ENCODE measurements at places on chromosomes 1 and 21. TPM values are rescaled to one million over a fixed set of nuclear protein-coding genes. Genes with fewer than 3 reads are reported as not detected.

GRCh38 chr1:170221031-170221430 lies 75.3 kb downstream of the NTMT2 start:
- H3K36me3 ChIP-seq = no peaks in the 10 kb centered on the region
- no peaks in the 10 kb centered on the region for H3K27me3 ChIP-seq
- peaks cover 12% of the 10 kb centered on the region for H3K4me1 ChIP-seq
- H3K27ac ChIP-seq = peak overlapping the region; percentile 29

- peak overlapping the region; percentile 58 for H3K27ac ChIP-seq
- H3K27me3 ChIP-seq = peaks cover 6% of the 10 kb centered on the region
- no peaks in the 10 kb centered on the region for H3K4me1 ChIP-seq
- peaks cover 7% of the 10 kb centered on the region for H3K36me3 ChIP-seq
- DNase-seq = no peak
Observed at GRCh38 chr21:42301371-42302075, 13.7 kb downstream of the TFF3 start.

- H3K27ac ChIP-seq = no peak overlapping the region
- H3K27me3 ChIP-seq = no peaks in the 10 kb centered on the region
- DNase-seq = no peak
- H3K4me1 ChIP-seq = no peaks in the 10 kb centered on the region
Observed at GRCh38 chr1:216119600-216119999, 303.6 kb downstream of the USH2A start.

- no peak for DNase-seq
- H3K27me3 ChIP-seq = peaks cover 67% of the 10 kb centered on the region
- peaks cover 22% of the 10 kb centered on the region for H3K36me3 ChIP-seq
- H3K4me3 ChIP-seq = peak overlapping the region; percentile 49
Observed at GRCh38 chr1:941588-942383, 17.3 kb downstream of the NOC2L start.

GRCh38 chr1:107496002-107496401 lies 355.2 kb downstream of the NTNG1 start:
- no peaks in the 10 kb centered on the region for H3K27me3 ChIP-seq
- no peak overlapping the region for H3K27ac ChIP-seq
- no peak overlapping the region for H3K4me3 ChIP-seq
- no peaks in the 10 kb centered on the region for H3K4me1 ChIP-seq

- no peak for DNase-seq
- H3K4me3 ChIP-seq = no peak overlapping the region
- H3K27ac ChIP-seq = no peak overlapping the region
- H3K27me3 ChIP-seq = no peaks in the 10 kb centered on the region
- H3K36me3 ChIP-seq = no peaks in the 10 kb centered on the region
- H3K4me1 ChIP-seq = peaks cover 20% of the 10 kb centered on the region
Observed at GRCh38 chr1:59999006-59999405, 72.4 kb upstream of the CYP2J2 start.

DNA sequence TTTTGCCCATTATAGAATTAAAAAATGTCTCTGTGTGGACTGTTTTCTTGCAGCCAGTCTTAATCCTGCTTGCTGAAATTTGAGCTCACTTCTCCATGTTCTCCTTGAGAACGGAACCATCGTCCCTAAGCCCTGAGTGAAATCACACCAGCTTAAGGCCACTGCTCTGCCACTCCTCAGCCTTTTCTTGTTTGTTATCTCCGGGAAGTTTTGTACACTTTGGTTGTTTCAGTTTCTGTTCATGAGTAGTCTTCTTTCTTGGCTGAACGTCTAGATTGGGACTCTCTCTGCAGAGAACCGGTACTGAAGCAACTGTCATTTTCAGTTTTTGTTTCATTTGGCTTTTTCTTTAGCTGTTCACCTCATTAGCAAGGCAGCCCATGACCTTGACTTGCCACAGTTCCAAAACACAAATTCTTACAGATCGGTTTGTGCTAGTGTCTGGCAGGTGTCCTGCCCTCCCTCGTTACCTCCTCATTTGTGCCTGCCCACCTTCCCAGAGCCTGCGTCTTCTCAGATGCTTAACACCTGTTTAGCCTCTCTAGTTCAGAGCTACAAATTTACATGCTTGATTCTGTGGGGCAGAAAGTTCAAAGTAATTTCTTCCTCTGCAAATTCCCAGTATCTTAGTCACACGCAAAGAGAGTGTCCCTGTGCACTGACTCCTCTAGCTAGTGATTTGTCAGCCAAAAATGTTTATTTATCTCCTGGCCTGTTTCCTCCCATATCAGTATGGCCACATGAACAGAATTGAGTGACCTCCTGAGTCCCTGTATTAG lies 12.4 kb downstream of the PSEN2 start:
- no peak overlapping the region for H3K4me3 ChIP-seq
- peaks cover 7% of the 10 kb centered on the region for H3K36me3 ChIP-seq
- no peaks in the 10 kb centered on the region for H3K27me3 ChIP-seq
- H3K27ac ChIP-seq = no peak overlapping the region
- no peaks in the 10 kb centered on the region for H3K4me1 ChIP-seq
- no peak for DNase-seq

- peaks cover 33% of the 10 kb centered on the region for H3K36me3 ChIP-seq
- peaks cover 31% of the 10 kb centered on the region for H3K4me1 ChIP-seq
- H3K27ac ChIP-seq = no peak overlapping the region
- DNase-seq = no peak
- H3K27me3 ChIP-seq = no peaks in the 10 kb centered on the region
Observed at GRCh38 chr1:206495011-206495461, 12.3 kb upstream of the RASSF5 start.

GRCh38 chr1:112841825-112842224 lies 114.2 kb downstream of the SLC16A1 start:
- no peak overlapping the region for H3K4me3 ChIP-seq
- H3K27me3 ChIP-seq = no peaks in the 10 kb centered on the region
- no peak for DNase-seq
- H3K4me1 ChIP-seq = no peaks in the 10 kb centered on the region

DNA sequence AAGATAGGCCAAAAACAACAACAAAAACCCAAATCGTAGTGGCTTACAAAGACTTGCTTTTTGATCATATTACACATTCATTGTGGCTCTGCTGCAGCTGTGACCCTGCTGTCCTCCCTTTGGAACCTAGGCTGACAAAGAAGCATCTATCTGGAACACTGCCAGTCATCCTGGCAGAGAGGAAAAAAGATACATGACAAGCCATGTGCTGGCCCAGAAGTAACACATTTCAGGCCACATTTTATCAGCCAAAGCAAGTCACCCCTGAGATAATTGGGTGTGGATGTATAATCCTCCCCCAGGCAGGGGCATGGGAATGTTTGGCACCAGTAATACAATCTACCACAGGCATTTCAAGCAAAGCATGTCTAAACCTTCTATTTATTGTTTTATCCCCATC lies 37.2 kb upstream of the AGO1 start:
- peaks cover 8% of the 10 kb centered on the region for H3K4me1 ChIP-seq
- no peak overlapping the region for H3K4me3 ChIP-seq
- peaks cover 60% of the 10 kb centered on the region for H3K36me3 ChIP-seq
- H3K27me3 ChIP-seq = no peaks in the 10 kb centered on the region

GRCh38 chr1:41622402-41622801 lies 137.9 kb upstream of the EDN2 start:
- H3K36me3 ChIP-seq = no peaks in the 10 kb centered on the region
- no peaks in the 10 kb centered on the region for H3K27me3 ChIP-seq
- H3K4me1 ChIP-seq = peaks cover 57% of the 10 kb centered on the region
- H3K27ac ChIP-seq = no peak overlapping the region

DNA sequence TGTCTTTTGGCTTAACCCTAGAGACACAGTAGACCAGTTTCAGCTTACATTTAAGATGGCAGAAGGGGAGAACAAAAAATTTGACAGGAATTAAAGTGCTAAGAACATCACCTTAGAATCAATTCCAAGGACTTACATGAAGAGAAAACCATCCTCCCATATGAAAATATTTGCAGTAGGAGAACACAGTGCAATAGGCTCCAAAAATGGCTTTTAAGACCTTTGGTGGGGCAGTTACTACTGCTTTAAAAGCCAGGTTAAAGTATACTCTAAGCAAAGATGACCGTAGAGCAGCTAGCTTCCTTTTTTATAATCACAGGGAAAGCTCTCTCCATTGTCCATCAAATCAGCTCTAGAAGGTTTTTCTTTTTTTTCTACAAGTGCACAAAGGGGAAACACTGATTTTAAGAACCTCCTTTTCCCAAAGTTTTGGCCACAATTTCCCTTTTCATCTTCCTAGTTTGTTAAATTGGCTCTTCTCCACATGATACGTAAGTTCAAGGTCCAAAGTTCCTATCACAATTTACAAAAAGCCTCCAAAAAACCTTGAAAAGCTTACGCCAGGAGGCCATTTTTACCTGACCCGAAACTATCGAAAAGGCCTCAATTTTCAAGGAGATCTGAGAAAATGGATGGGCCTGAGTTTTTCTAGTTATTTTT lies 3.3 kb downstream of the TXNIP start:
- peak overlapping the region; percentile 99 for H3K27ac ChIP-seq
- H3K27me3 ChIP-seq = no peaks in the 10 kb centered on the region
- H3K4me3 ChIP-seq = peak overlapping the region; percentile 76
- no peak for DNase-seq

GRCh38 chr1:202710070-202711045 lies at the start of gene SYT2:
SYT2 (minus strand) TSS chr1:202710454; CDS start chr1:202605772, 104,682 bp downstream.
- H3K36me3 ChIP-seq = no peaks in the 10 kb centered on the region
- peaks cover 62% of the 10 kb centered on the region for H3K27me3 ChIP-seq
- peaks cover 18% of the 10 kb centered on the region for H3K4me1 ChIP-seq
- DNase-seq = peak; percentile 62
- H3K4me3 ChIP-seq = peak within 1 kb of the TSS; percentile 46

- no peaks in the 10 kb centered on the region for H3K27me3 ChIP-seq
- no peaks in the 10 kb centered on the region for H3K4me1 ChIP-seq
- no peak overlapping the region for H3K4me3 ChIP-seq
- no peak overlapping the region for H3K27ac ChIP-seq
- no peak for DNase-seq
Observed at GRCh38 chr1:160534823-160535605, 12.0 kb upstream of the SLAMF6 start.

- peaks cover 51% of the 10 kb centered on the region for H3K36me3 ChIP-seq
- no peak overlapping the region for H3K27ac ChIP-seq
Observed at GRCh38 chr1:944341-945325, 14.4 kb downstream of the NOC2L start.

DNA sequence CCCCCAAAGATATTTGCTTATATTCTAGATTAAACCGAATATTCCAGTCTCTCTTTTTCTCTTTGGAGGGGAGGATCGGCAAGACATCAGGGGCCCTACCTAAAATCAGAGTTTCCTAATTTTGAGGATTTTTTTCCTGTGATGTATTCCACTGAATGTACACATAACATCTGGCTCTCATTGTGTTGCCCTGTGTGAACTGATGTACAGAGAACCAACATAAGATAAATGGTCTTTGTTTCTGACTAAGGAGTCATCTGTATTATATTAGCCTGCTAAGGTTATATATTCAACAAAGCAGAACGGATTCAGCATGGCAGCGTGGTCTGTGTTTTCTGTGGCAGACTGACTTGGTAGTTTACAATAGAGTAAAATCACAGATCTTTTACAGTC lies 114.8 kb upstream of the NCAM2 start:
- H3K27ac ChIP-seq = no peak overlapping the region
- H3K4me1 ChIP-seq = no peaks in the 10 kb centered on the region
- H3K27me3 ChIP-seq = no peaks in the 10 kb centered on the region

DNA sequence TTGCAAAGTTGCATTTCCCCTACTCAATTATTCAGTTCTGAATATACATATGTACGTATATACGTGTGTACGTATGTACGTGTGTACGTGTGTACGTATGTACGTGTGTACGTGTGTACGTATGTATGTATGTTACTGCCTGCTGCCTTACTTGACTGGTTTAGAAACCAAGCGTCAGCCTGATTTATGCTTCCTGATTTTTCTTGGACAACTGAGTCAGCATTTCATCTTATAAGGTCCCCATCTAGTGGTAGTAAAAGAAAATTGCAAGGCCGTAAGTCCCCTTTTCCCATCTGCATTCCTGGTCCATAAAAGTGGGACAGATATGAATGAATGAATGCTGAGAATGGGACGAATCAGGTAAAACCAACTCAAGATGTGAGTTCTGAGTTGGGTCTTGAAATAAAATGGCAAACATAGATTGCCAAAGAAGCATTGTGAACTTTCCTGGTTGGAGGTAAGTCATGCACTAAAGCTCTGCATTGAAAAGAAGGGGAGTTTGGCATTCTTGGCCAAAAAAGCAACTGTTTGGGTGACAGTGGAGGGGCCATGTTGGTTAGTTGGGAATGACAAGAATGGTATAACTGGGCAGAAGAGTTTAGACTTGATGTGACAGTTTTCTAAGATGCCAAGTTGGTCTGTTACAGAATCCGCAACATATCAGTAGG lies 76.4 kb upstream of the DNAH14 start:
- H3K27ac ChIP-seq = no peak overlapping the region
- H3K36me3 ChIP-seq = no peaks in the 10 kb centered on the region
- H3K4me3 ChIP-seq = no peak overlapping the region
- no peaks in the 10 kb centered on the region for H3K27me3 ChIP-seq
- DNase-seq = no peak
- H3K4me1 ChIP-seq = no peaks in the 10 kb centered on the region

GRCh38 chr1:5477716-5478115 lies 514.5 kb downstream of the NPHP4 start:
- DNase-seq = no peak
- H3K4me1 ChIP-seq = no peaks in the 10 kb centered on the region
- H3K4me3 ChIP-seq = no peak overlapping the region
- no peaks in the 10 kb centered on the region for H3K36me3 ChIP-seq
- H3K27ac ChIP-seq = no peak overlapping the region

DNA sequence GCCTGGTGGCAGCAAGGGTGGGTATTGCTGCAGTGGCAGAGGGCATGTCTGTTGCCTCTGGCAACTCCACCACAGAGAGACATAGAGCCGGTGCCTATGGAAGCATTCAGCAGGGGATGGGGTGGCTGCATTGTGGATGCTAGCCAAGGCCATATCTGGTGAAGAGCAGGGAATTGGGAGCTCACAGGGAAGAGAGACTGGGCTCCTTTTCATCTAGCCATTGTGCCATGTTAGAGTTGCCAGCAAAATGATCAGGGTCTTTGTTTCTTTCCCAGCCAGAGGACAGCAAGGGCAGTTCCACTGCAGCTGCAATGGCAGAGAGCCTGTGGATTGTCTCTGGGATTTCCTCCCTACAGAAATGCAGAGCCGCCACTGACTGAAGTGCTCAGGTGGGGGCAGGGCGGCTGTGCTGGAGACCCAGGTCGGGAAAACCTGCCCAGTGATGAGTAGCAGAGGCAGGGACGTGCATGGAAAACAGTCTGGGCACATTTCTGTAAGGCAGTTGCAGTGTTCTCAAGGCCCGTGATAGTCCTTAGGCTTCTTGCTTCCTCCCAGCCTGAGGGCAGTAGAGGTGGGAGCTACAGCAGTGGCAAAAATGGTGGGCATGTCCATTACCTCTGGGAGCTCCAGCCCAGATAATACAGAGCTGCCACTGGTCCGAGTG lies 40.2 kb upstream of the CYP4X1 start:
- no peak overlapping the region for H3K27ac ChIP-seq
- no peaks in the 10 kb centered on the region for H3K36me3 ChIP-seq
- no peak overlapping the region for H3K4me3 ChIP-seq
- H3K27me3 ChIP-seq = no peaks in the 10 kb centered on the region
- no peak for DNase-seq

GRCh38 chr1:23591460-23592208 lies 32.3 kb upstream of the ID3 start:
- H3K36me3 ChIP-seq = no peaks in the 10 kb centered on the region
- H3K27ac ChIP-seq = no peak overlapping the region
- no peaks in the 10 kb centered on the region for H3K27me3 ChIP-seq
- H3K4me1 ChIP-seq = peaks cover 41% of the 10 kb centered on the region
- no peak overlapping the region for H3K4me3 ChIP-seq

Gene SERPINC1
- not detected for total RNA-seq

Gene CFAP141
- not detected for total RNA-seq

Gene HSD3B2
- not detected for total RNA-seq

Gene PROK1
- total RNA-seq = 0.72 TPM

Gene KPRP
- total RNA-seq = 138 TPM

Gene C1orf185
- not detected for total RNA-seq

Gene AGT
- total RNA-seq = 5.0 TPM

Gene TCHH
- total RNA-seq = 18.6 TPM

Gene GBP5
- 0.38 TPM for total RNA-seq

Gene ZSCAN20
- total RNA-seq = 3.6 TPM

Gene DNASE2B
- 1.2 TPM for total RNA-seq

Gene MASP2
- not detected for total RNA-seq

Gene ITSN1
- total RNA-seq = 53.3 TPM

Gene GPR3
- total RNA-seq = not detected

Gene NUP210L
- not detected for total RNA-seq
